ENCODE measurements at places on chromosomes 2 and 18.

DNA sequence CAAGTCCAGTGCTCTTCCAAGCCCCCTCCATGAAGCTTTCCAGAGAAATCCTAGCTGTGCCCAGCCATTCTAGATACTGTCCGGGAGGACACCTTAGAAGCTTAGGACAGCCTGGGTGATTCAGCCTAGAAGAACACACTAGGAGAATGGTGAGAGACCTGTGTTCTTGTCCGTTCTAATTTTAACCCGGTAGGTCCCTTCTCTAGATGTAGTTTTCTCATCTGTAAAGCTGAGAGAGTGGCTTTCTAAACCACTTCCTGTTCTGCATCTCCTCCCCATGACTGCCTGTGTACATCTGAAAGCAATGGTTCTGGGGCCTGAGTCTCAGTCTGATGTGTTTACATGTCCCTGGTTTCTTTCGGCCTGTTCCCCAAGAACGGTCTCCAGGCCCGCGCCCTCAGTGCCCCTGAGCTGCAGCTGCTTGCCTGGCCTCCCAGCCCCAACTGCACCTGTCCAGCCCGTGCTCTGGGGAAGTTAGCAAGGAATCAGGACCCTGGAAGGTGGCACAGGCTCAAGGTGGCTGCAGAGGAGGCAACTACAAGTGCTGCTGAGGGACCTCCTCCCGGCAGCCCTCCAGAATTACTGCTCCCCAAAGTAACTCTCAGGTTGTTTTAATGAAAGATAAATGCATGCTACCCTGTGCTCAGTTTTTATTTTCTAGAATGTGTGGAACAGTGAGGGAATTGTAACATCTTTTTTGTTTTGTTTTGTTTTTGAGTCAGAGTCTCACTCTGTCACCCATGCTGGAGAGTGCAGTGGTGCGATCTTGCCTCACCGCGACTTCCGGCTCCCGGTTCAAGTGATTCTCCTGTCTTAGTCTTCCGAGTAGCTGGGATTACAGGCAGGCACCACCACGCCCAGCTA, 105.9 kb downstream of the LBH start:
- DNase-seq: no peak

GRCh38 chr2:95206096-95206495, 1.2 kb upstream of the ZNF892 start:
- DNase-seq: no peak

GRCh38 chr2:216857131-216857550, 2.7 kb downstream of the TNP1 start:
- DNase-seq: no peak

GRCh38 chr2:222876947-222877346, 16.1 kb downstream of the ACSL3 start:
- DNase-seq: no peak

- no peak for DNase-seq
Observed at GRCh38 chr18:36564841-36565240, 264.0 kb downstream of the TPGS2 start.

GRCh38 chr18:46283268-46283667, 179.1 kb downstream of the HAUS1 start:
- no peak for DNase-seq

- no peak for DNase-seq
Observed at GRCh38 chr2:229974266-229974665, 52.0 kb downstream of the FBXO36 start.

DNA sequence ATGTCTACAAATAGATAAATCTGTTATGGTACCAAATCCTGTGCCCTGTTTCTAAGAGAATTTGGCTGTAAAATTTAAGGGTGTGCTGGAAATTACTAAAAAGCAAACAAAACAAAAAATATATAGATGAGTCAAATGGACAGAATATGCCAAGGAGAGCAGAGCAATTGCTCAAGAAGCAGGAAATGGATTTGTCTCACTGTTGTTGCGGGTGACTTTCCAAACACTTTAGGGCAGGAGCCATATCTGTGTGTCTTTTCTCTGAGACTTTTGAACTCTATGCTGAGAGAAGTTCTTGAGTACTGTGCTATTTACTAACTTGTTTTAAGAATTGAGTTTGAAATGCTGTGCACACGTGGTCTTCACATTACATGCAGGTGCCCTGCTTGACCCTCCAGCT, 221.7 kb downstream of the PHLPP1 start:
- no peak for DNase-seq

DNA sequence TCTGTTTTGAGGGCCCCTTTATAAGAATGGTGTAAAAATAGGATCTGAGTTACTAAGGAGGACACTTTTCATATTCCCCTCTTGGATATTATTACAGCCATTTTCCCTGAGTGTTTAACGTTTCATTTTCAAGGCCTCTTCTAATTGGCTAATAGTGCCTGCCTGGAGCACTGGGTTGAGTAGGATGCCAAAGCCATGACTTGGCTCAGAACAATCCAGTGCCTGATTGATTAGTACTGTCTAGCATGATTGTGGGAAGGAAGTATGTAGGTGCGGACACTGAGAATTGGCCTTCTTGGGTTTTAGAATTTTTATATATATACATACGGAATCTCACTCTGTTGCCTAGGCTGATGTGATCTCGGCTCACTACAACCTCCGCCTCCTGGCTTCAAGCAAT, 66.1 kb downstream of the NAB1 start:
- DNase-seq: no peak

GRCh38 chr2:74530239-74531187, 780 bp downstream of the HTRA2 start:
- peak; percentile 68 for DNase-seq

- no peak for DNase-seq
Observed at GRCh38 chr2:127569666-127570065, 34.2 kb downstream of the MYO7B start.

- no peak for DNase-seq
Observed at GRCh38 chr18:22667616-22668422, 250.1 kb upstream of the CTAGE1 start.

- no peak for DNase-seq
Observed at GRCh38 chr2:156064540-156064939, 268.0 kb downstream of the NR4A2 start.

Measured in lower lobe of right lung (tissue), 2 donors.